GM10248 (cell line): ENCODE measurements at places on chromosomes 2 and 18.

DNA sequence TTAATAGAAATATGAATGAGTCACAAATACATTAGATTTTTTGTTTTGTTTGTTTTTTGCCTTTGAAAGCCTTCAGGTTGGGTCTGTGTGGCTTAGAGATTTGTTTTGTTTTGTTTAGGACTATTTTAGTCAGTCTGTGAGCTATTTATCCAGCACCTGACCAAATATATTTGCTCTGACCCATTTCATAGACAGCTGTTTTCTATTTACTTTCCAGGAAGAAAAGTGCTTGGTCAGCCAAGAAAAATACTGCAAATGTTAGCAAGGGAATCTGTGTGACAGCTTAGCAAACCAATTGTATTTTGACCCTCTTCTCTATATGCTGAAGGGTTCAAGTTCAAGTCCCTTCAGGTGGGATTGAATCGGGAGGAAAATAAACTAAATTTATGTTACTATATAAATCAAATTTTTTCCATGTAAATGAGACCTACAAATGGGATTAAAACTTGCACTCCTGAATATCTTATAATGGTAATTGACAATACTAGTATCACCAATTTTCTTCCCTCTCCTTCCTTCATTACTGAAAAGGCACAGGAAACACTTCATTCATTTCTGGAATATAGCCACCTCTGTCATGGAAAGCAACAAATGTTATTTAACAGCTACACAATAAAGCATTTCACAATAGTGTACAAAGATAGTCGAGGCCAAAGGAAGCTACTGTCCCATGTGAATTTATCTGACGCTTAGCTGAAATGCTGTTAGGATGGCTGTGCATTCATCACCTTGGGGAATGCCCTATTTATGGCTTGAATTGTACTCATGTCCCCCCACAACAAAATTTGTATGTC is 23.1 kb upstream of the KLF7 start:
- no peak for DNase-seq

DNA sequence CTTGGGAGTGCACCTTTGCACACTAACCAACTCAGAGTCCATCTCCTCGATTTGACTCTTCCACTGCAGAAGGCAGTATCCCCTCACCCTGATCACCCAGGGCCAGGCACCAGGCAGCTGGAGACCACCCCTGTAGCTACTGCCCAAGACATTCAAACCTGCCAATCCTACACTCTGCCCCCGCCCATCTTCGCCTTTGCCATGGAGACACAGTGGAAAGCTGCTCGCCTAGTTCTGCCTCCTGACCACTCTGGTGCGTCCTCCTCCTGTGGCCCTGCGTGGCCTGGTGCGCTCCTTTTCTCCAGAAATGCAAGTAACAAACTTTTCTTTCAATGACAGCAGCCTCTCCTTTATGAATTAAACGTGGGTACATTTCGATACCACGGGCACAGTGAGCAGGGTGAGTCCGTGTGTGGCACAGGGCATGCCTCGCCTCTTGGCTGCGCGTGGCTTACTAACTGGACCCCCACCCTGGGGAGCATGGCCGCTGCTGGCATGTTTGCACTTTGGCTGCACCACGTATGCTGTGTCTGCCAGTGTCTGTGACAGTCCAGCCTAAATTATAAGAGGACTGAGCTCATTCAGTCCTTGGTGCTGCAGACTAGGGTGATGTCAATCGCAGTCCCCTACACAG is 47.6 kb downstream of the LONRF2 start:
- DNase-seq, result no peak

DNA sequence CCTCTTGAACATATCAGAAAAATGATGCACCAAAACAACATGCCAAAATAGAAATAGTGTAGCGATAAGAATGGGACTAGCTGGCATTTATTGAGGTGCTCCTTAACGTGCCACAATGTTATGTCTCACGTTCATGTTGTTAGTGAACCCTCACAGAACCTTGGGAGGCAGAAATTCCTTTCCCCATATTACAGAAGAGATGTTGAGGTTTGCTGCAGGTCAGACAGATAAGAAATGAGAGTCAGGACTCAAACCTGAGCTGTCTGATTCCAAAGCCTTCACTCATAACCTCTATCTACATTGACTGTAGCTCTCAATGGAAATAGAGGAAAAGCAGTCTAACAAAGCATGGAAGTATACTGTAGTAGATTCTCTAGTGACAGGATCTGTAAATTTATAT is 163.3 kb upstream of the STK17B start:
- DNase-seq, result no peak

- no peak for DNase-seq
These were observed 278.9 kb downstream of the PRKCE start for GRCh38 chr2:45930396-45930792.

DNA sequence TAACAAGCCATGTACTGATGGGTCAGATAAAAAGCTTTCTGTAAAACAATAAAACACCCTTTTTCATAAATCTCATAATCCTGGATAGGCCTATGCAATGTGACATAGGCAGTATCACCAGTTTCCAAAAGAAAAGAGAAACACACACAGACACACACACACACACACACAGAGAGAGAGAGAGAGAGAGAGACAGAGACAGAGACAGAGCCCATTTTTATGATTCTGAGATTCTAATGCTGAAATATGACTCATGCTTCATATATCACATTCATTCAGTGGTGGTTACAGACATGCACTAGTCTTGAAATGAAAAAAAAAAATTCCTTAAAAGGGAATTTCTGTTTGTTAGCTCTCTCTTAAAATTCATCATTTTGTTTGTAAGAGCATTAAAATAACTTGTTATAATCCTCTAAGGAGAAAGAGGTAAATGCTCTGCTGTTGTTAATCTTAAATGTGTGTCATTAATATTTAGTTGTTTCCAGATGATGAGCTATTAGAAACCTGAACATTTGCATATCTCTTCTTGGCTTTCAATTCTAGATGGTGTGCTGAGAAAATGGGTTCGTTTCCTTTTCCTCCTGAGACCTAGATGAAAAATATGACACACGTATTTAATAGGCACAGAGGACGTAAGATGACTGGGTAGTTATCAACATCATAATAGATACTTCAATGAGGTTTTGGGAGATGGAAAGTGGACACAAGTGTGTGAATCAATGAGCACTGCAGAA is 1598.7 kb upstream of the ACVR2A start:
- DNase-seq, result no peak

GRCh38 chr2:55995211-55995610 is 71.6 kb upstream of the EFEMP1 start:
- no peak for DNase-seq
